Cerebellum (tissue), 4 donors: ENCODE measurements at places on chromosomes 7 and 10. TPM values are rescaled to one million over a fixed set of nuclear protein-coding genes. Genes with fewer than 3 reads are reported as not detected.

DNA sequence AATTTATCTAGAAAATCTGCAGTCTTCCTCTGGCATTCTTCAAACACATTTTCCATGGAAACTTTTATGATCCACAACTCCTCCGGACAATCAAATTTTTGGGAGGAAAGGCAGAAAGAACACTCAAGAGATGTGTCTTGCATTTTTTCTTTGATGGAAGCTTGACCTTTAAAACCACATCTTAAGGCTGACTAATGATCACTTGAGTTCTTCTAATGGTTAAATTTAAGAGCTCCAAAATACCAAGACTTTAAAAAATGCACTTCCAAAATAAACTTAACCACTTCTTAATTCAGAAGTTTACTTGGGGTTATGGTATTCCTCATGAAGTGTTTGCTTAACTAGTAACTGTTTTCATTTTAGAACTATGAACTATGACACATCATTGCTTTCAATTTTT lies 43.3 kb downstream of the ETV1 start:
- no peak for DNase-seq

DNA sequence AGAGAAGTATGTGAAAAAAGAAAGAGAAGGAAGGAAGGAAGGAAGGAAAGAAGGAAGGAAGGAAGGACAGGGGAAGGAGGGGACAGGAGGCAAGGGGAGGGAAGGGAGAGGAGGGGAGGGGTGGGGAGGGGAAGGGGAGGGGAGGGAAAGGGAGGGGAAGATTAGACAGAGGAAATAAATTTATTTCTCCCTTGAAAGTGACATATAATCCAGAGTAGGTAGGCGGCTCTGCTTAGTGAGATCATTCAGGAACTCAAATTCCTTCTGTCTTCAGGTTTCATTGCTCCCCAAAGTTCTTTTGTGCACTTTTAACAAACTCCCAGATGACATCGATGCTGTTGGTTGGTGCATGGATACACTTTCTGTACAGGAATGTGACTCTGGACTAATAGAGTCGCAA lies 594.7 kb upstream of the STEAP1 start:
- no peak for DNase-seq

- DNase-seq = no peak
Measured at GRCh38 chr10:88668465-88668864, 4.2 kb downstream of the LIPF start.

- DNase-seq = no peak
Measured at GRCh38 chr10:109173121-109173520, 750.2 kb downstream of the XPNPEP1 start.

DNA sequence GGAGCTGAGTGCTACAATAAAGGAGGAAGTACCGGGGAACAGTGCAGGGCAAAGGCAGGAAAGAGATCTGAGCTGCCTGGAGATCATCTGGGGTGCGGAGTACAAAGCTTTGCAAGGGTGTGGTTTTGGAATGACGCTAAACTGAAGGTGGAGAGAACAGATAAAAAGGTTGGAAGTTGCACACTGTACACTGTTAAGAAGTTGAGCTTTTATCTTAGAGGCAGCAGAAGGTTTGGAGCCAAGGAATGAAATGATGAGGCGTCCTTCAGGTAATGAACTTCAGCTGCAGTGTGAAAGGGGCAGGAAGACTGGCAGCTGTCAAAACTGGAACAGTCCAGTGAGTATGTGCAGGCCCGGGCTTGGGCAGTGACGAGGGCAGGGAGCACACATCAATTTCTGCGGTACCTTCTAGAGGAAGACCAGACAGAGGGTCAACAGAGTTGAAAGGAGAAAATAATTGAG lies 7.2 kb upstream of the ANKRD61 start:
- no peak for DNase-seq

DNA sequence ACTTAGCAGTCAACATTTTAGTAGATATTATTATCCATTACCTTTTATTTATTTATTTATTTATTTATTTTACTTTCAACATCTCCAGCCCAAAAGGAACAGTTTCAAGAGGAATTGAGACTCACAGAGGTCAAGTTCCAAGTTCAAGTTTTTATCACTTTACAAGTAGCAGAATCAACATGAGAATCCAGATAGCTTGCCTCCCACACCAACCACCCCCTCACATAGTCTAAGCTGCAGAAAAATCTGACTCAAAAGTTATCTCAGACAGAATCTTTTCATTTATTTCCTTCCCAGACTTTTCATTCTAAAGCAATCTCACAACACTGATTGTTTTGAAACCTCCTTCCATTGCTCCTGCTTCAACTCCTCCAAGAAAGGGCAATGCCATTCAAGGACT lies 129.6 kb downstream of the GRM3 start:
- DNase-seq = no peak

- no peak for DNase-seq
Measured at GRCh38 chr7:87213252-87213651, 6.3 kb downstream of the TMEM243 start.

- DNase-seq = no peak
Measured at GRCh38 chr10:88045656-88046415, 182.4 kb downstream of the PTEN start.

CYP2W1 gene
- not detected for total RNA-seq

MACC1 gene
- 0.18 TPM for total RNA-seq

GRCh38 chr7:727104-727805 lies at the start of gene PRKAR1B:
TSS of gene PRKAR1B (minus strand) at chr7:727281. CDS start at chr7:711505, 15,776 bp downstream.
- no peak for DNase-seq
